ENCODE measurements at places on chromosomes 2 and 18.

GRCh38 chr2:187769437-187769836 is 215.2 kb upstream of the TFPI start:
- no peak for DNase-seq

DNA sequence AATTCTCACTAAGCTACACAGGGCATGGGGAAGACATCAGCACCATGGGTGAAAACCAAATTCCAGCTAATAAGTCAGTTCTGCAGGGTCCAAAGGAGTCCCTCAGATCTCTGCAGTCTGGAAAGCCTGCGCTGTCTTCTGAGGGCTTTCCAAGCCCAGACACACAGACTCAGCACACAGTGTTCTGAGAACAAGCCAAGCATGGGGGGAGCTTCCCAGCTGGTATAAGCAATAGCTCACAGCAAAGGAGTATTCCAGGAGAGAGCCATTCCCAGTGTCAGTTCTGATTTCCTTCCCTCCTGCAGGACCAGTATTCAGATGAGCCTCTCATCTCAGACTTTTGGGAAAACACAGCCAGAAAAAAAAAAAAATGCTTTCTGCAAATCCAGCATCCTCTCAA is 370.8 kb downstream of the TNS1 start:
- DNase-seq: no peak

- DNase-seq: no peak
Measured at GRCh38 chr2:234415706-234416105, 81.2 kb downstream of the ARL4C start.

- no peak for DNase-seq
Measured at GRCh38 chr2:231104115-231104713, 20.6 kb downstream of the HTR2B start.

DNA sequence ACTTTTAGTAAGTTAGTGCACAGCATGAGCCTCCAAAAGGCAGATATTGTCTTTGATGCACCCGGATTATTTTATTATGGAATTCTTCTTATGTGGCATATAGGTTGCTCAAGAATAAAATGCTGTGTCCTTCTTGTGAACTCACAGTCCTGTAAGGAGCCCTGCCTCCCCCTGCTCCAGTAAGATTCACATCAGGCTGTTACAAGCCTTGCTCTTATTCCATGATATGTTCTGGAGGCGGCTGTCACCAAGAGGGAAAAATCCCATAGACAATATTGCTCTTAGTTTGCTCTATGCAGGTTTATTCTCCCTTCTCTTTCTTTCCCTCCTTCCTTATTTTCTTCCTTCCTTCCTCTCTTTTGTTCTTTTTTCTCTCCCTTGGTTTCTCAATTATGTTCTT is 182.3 kb downstream of the MYT1L start:
- no peak for DNase-seq

DNA sequence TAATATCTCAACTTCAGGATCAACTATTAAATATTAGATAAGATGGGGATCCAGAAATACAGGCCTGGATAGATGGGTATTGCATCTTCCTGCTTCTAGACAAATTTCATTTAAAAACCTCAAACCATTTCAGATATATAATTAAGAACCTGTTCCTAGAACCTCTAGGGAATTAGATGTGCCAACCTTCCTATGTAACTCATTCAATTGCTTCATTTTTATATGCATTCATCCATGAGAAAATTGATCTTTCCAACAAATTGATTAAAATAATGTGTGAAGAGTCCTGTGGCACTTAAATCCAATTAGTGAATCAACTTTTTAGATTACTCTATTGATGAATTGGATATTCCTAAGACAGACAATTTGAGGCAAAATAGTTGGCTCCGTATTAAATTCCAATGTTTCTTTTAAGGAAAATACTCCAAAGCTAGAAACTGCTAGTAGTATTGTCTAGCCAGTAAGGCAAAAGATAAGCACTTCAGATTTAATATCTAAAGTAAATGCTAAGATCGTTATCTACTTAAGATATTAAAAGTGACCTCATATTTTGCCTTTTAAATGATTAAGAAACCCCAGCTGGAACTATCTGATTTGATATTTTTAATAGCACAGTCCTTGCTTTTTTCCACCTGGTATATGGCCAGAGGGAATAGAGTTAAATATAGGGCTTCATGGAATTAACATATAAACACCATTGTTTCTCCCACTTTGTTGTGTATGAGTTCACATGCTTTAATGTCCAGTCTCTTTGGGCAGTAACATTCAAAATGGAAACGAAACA is 35.8 kb downstream of the DARS1 start:
- DNase-seq: no peak

GRCh38 chr18:21978546-21979170 is 190.7 kb upstream of the GATA6 start:
- DNase-seq: no peak

DNA sequence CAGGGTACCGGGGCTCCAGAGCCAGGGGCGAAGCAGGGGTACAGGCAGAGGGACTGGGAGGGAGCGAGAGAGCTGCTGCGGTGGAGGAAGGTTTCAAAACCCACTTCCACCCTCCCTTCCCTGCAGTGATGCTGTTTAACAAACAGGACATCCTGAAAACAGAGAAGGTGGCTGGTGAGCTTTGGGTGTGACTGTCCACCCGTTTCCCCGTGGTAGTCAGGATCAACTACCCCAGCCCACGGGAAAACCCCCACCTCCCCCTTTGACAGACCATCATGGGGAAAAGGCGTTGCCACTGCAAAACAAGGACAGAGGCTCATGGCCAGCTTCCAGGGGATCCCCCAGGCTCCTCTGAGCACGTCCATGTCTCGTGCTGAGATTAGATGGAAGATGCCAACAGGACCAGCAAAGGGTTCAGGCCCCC is 12.9 kb downstream of the TMEM185B start:
- no peak for DNase-seq

Measured in osteocyte (in vitro differentiated cells).